SJSA1 (cell line): ENCODE measurements at places on chromosomes 1 and 21. TPM values are rescaled to one million over a fixed set of nuclear protein-coding genes. Genes with fewer than 3 reads are reported as not detected.

DNA sequence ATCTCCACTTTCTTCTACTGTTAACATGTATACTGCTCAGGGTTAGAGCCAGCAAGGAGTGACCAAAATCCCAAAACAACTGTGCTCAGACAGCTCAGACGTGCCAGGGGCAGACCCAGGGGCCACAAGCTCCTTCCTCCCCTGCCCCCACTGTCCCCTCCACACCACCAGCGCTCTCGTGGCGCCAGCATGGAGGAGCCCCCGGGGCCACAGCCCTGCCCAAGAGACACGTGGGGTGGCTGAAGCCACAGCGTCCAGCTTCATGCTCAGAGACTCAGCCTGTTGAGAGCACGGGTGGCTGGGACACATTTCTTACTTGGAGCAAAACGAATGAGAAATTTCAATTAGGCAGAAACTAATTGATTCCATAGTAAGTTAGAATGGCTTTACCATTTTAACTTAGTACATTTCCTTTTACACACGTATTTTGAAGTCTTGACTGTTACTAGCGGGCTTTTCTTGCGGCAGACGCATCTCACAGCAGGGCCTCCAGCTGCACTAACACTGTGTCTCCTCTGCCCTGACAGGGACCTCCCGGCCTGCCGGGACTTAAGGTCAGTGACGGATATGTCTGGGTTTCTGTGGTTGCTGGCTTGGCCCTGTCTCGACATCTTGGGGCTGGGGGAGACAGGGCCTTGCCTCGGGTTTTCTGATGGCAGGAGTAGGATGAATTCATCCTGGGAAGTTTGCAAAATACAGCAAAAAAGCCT is 54.2 kb downstream of the SLC19A1 start:
- no peak for DNase-seq

Gene ABCG1
- 4.5 and 11.5 TPM in 2 replicates for total RNA-seq

DNA sequence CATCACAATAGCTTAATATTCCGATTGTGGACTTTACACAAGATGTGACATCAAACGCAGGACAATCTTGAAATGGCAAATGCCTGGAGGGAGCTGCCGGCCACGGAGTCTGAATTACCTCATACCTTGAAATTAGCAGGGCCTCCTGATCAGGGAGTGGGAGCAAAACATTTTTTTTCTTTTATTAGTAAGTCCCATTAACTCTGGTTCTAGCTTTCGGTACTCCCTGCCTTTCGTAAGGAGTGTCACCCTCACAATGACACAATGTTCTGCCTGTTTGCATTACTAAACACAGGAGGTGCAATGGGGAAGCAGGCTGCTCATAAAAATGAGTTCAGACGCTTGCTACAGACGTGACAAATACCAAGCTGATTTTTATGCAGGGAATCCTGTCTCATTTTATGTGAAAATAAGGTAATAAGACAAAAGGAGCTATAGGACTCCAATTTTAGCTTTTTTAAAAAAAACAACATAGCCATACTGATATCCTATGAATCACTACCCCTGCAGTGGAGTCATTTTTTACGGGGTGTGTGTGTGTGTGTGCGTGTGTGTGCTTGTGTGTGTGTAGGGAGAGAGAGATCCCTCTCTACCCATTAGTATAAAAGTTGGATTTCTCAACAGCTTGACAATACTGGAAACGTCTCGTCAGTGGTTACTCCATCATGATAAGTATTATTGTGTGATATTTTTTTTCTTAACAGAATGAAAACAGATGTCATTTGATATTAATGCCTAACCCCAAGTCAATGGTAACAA is 205.1 kb upstream of the RUNX1 start:
- DNase-seq, result no peak

Gene TAL1
- total RNA-seq, result not detected in 2 replicates

Gene TRABD2B
- total RNA-seq, result 0.16 and 0.75 TPM in 2 replicates

Gene COX20
- total RNA-seq, result 44.8 and 142 TPM in 2 replicates

DNA sequence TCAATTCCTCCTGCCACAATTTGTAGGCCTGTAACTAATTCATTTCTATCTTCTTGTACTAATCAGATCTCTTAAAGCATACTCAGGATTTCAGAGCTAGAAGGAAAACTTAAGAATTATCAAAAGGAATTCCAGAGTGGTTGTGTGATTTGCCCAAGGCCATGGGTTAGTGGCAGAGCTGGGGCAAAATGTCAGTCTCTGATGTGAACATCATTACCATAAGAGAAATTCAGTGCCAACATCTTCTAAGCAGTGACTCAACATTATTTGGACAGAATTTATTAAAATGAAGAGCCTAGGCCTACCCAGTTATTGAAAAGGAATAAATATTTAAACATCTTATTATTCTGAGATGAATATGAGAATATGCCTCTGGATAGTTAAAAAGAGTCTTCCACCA is 14.5 kb downstream of the ST6GALNAC5 start:
- DNase-seq, result no peak

- no peak for DNase-seq
These were observed 52.3 kb downstream of the HMCN1 start for GRCh38 chr1:185786524-185786923.

DNA sequence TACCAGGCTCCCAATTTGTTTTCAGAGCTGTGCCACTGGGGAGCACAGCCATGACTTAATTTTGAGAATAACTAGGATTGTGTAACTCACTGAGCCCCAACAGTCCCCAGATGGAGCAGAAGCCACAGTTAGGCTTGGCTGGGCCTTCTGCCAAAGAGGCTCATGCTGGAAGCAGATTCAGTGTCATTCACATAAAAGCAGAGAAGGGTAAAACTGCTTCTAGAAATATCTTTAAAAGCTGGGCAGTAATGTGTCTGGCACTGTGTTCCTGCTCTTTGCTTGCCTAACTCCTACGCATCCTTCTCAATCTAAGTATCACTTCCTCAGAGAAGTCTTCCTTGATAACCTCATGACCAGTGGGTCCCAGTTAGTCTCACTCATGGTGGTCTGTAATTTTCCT is 20.3 kb downstream of the STK40 start:
- DNase-seq, result no peak

GRCh38 chr1:157124855-157125254 is 13.3 kb downstream of the ETV3 start:
- DNase-seq, result no peak

DNA sequence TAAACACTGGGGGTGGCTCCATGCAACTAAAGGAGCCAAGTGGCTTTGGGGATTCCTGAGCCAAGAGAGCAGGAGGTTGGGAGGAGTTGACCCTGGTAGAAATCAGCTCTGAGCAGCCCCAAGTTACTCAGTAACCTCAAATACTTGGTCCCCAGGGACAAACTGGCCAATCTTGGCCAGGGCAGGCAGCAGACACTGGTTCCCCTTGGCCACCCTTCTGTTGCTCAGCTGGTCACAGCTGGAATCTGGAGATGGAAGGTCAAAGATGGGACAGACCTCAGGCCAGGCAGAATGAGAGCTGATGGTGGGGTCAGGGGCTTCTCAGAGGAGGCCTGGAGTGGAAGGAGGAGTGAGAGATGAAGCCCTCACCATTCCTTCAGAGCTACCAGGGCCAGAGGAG is 3.3 kb upstream of the RHBG start:
- DNase-seq, result no peak

Gene KRTCAP2
- 61.7 and 94.8 TPM in 2 replicates for total RNA-seq

Gene ERG
- total RNA-seq, result 0.89 TPM in 1 of 2 replicates, not detected in the other

DNA sequence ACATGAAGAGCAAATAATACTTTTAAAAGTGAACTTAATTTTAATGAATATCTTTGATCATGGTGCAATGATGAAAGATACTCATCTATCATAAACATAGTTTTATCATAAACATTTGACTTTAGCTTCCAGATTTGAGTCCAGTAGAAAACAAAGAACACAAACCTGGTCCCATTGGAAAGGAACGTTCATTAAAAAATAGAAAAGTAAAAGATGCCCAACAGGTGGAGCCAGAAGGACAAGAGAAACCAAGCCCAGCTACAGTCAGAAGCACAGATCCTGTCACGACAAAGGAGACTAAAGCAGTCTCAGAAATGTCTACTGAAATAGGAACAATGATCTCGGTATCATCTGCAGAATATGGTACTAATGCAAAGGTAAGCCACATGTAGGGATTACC is 55.6 kb upstream of the MYOCOS start:
- no peak for DNase-seq

DNA sequence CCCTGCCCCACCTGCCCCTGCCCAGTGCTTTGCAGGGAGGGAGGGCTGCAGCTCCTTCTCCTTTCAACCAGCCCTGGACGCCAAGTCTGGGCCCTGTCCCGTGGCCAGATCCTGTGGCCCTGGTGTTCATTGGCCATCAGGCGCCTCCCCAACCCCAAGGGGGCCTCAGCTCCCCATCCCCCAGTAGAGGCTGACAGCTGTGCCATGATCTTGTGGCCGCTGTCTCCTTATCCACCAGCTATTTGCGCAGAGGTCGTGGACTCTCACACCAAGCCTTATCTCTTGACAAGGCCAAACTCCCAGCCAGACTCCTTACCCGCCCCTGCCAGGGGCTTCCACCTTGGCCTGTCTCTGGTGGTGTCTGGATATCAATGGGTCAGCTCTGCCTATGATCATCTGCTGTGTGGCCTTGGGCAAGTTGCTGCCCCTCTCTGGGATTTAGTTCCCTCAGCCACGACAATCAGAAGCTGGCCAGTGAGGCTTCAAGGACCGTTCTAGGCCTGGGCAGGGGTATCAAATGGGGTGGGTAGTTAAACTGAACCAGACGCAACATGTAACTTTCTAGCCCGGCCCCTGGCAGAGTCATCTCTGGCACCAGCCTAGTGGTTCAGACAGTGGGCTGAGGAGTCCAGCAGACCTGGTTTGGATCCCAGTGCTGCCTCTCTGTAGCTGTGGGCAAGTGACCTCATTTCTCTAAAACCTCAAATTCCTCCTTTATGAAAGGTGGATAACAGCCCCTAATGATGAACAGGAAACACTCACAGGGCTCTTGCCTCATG is 3.3 kb upstream of the COL8A2 start:
- DNase-seq, result no peak
